ENCODE measurements at places on chromosomes 6 and 20.

- no peak for DNase-seq
Observed at GRCh38 chr6:71349395-71349794, 60.8 kb downstream of the OGFRL1 start.

GRCh38 chr6:159042003-159042825 lies 2.6 kb downstream of the TAGAP start:
- no peak for DNase-seq

- no peak for DNase-seq
Observed at GRCh38 chr6:15994814-15995459, 133.9 kb upstream of the MYLIP start.

DNA sequence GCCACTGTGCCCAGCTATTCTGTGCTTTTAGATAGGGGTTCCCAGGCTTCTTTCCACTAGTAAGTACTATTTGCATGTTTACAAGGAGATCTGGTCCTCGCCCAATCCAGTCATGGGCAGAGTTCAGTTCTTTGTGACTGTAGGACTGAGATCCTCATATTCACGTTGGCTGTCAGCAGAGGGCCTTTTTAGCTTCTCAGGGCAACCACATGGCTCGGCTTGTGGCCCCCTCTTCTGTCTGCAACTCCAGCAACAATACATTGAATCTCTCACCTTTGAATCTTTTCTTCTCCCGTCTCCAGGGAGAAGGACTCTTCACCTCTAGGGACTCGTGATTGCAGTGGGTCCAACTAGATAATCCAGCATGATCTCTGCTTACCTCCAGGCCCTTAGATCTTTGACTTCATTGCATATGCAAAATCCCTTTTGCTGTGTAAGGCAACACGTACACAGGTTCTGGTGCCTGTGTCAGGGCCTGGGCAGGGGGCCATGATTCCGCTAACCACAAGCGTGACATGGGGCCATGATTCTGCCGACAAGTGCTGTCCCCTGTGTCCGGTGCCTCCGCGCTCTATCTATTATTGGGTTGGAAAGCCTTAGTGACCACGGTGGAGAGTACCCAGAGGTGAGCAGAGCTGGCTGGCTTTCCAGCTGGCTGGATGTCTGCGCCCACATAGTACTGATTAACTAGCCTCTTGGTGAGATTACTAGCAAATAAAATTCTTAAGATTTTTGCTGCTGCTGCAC lies 5.1 kb downstream of the CCR6 start:
- no peak for DNase-seq

DNA sequence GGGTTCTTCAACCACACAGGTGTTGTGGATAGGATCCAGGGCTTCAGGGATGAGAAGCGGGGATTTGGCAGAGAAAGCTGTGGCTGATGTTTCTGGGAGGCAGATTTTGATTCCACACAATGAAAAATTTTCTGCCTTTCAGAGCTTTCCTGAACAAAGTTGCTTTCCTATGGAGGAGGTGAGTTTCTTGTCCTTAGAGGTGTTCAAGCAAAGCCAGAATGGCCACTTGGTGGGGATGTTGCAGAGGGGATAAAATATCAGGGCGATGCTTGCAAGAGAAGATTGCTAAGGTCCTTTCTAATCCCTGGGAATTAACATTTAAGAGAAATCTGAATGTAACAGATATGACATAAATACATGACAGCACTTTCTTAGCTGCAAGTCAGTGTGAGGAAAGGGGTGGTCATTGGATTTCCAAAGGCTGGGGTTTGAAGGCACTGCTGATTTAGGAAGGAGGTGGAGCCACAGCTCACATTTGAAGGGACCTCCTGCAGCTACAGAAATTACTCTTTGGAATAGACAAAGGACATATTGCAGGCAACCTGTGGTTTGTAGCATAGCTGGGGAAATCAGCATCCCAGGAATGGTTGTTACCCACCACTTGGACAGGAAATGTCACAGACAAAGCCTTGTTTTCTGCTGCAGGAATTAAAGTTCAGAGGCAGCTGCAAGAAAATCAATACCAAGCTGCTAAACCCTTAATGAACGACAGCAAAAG lies 271.1 kb upstream of the CHD6 start:
- DNase-seq, result no peak

DNA sequence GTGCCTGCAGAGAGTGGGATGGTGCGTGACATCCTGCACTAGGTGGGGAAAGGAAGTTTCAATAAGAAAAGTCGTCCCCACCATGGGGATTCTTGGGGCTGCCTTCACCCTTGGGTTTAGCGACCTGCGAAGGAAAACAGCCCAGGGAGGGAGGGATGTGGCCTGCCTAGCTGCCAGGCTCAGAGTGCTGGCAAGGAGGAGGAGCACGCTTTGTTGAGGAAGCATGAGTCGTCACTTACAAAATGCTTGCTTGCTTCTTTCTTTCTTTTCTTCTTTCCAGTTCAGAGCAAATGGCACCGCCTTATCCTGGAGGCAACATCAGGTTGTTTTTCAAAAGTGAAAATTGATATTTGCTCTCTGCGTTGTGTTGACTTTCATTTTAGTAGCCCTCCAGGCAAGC lies 123.2 kb downstream of the TFAP2C start:
- no peak for DNase-seq

DNA sequence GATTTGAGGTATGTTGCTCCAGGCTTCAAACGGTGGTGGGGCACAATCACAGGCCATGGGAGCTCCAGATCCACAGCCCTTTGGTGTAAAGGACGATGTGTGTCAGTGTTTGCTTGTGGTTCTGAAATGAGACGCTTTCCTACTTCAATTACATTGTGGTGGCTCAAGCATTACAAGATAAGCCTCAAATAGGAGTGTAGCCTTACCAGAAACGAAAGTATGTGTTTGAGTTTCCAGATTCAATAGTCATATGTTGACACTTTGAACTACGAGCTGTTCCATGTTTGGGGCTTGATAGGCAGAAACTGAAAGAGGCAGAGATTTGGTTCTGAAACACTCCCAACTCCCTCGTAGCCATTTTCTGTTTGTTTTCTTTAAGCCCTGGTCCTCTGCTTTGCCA lies 187.1 kb downstream of the MYLK4 start:
- DNase-seq, result no peak

DNA sequence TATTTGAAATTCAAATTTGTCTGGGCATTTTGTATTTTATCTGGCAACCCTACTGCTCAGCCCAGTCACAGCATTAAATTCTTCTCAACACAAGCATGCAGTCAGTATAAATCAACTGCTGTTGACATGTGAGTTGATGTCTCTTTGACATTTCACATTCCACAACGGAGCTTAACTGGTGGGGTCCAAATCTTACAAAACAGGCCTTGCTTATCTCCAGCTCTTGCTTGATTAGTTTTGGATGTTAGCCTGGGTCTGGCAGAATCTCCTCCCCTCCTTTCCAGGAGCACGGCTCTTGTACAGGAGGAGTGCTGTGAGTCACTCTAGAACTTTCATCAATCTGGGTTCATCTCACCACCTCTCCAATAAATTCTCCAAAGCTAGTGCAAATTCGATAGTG lies 80.8 kb upstream of the PHACTR1 start:
- DNase-seq, result no peak

DNA sequence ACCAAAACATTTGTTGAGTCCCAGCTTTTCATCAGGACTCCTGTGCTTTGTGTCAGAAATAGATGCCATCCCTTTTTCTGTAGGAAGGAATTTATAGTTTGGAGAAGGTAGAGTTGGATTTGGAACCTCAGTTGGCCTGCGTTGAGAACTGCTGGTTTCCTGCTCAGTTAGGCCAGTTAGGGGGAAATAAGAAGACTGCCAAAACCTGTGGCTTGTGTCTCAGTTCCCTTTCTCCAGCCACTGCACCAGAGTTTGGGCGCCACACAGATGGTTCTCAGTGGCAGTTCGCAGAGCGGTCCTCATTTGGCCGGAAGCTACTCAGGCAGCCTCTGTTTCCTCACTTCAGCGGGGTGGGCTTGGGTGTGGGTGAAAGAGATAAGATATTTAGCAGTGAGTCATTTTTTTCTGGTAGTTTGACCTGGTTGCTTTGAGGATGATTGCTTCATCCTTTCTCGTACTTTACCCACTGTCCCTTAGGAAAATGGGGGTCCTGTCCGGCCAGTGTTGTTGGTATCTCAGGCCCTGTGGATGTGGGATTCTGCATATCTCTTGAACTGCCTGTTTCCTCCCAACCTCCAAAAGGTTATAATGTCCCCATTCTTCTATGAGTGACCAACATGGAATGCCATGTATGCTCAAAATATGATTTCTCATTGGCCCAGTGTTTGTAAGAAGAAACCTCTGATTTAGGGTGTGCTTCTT lies 53.7 kb downstream of the JARID2 start:
- no peak for DNase-seq

- no peak for DNase-seq
Observed at GRCh38 chr20:9613871-9614270, 99.5 kb downstream of the LAMP5 start.

DNA sequence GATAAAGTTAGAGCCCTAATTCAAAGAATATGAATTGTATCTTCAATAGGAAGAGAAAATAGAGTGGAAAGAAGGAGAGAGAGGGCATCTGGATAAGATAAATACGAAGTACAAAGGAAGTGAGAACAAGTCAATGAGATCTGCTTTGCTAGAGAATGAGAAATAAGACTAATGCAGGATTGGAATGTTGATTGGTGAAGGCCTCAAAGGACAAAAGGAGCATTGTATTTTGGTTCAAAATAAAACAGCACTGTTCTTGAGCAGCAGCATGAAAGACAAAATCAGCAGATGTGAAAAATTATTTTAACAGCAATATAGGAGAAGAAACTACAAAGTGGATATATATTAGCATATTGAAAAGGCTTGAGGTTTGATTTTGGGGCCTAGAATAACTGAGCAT lies 5.1 kb upstream of the TMEM244 start:
- no peak for DNase-seq

DNA sequence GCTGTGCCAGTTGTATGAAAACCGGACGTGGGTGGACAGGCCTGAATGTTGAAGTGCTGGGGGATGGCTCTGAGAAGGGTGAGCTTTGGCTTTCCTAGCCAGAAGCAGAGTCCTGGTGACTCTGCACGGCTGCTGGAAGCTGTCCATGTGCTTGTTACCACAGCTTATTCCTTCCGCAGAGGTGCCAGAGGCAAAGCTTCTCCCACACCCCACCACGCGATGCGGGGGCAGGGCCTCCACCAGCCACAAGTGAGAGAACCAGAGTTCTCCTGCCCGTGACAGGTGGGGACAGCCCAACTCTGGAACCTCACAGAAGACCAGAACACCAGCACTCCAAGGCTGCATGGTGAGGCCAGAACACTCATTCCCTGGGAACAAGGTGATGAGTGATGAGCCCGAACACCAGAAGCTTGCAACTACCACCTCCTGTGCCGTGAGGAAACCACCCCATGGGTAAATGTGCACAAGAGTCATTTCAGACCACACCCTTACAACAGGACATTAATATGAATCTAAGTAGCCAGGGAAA lies 36.7 kb downstream of the JAG1 start:
- no peak for DNase-seq

GRCh38 chr6:23445157-23445710 lies 680.8 kb upstream of the NRSN1 start:
- DNase-seq, result peak; percentile 10

DNA sequence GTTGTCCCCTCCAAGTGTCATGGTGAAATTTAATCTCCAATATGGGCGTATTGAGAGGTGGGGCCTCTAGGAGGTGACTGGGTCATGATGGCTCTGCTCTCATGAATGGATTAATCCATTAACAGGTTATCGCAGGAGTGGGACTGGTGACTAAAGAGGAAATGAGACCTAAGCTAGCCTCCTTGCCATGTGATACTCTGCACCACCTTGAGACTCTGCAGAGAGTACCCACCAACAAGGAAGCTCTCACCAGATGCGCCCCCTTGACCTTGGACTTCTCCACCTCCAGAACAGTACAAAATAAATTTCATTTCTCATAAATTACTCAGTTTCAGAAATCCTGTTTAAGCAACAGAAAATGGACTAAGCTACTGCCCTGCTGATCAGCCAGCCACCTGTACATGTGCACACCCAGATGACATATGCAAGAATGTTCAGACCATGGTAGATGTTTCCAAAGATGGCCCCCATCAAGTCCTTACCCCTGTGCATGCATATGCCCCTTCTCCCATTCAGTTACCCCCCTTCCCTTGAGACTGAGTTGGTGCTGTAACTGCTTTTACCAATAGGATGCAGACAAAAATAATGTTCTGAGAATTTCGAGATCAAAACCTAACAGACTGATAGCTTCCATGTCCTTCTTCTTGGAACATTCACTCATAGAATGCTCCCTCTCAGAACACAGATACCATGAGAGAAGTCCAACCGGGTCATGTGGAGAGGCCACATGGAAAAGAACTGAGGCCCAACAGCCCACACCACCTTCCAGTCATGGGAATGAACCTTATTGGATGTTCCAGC lies 28.4 kb downstream of the MAP3K5 start:
- no peak for DNase-seq

DNA sequence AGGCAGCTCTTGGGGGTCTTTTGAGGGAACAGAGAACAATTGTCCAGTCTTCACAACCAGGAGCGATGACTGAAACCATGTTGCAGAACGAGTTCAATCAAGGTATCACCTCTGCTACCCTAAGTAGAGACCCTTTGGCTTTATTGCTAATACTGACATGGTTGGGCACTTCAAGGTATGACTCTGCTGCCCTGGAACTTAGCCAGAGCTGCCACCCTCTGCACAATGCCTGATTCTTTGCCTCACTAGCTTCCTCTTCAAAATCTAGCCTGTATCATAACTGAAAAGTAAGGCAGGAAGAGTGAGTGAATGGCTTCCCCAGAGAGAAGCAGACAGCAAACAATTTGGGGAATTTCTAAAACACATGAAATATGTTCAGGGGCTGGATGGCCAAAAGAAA lies 592.7 kb upstream of the NRSN1 start:
- no peak for DNase-seq

GRCh38 chr20:25000268-25000801 lies 7.8 kb upstream of the APMAP start:
- peak; percentile 87 for DNase-seq

DNA sequence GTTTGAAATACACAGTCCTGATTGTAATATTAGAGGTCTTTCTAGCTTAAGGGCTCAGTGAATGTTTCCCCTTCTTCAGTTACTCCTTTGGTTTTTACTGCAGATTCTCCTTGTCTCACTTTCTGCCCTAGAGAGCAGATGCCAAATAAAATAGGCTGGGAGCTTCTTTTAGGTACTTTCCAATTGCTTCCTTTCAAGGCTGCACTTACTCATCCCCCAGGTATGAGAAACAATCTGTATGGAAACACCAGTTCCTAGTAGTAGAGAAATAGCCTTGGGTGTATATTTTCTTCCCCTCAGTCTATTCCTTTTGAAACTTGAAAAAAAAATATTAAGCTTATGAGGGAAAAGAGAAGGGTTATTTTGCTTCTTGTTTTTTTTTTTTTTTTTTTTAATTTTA lies 139.7 kb downstream of the PAK5 start:
- DNase-seq, result no peak

- DNase-seq, result no peak
Observed at GRCh38 chr6:88584581-88585275, 378.7 kb downstream of the RNGTT start.

Measured in GM04504 (cell line).